ENCODE measurements at places on chromosomes 16 and 17.
A peak's percentile ranks its signal among the peaks of the same experiment; 100 is the strongest.

DNA sequence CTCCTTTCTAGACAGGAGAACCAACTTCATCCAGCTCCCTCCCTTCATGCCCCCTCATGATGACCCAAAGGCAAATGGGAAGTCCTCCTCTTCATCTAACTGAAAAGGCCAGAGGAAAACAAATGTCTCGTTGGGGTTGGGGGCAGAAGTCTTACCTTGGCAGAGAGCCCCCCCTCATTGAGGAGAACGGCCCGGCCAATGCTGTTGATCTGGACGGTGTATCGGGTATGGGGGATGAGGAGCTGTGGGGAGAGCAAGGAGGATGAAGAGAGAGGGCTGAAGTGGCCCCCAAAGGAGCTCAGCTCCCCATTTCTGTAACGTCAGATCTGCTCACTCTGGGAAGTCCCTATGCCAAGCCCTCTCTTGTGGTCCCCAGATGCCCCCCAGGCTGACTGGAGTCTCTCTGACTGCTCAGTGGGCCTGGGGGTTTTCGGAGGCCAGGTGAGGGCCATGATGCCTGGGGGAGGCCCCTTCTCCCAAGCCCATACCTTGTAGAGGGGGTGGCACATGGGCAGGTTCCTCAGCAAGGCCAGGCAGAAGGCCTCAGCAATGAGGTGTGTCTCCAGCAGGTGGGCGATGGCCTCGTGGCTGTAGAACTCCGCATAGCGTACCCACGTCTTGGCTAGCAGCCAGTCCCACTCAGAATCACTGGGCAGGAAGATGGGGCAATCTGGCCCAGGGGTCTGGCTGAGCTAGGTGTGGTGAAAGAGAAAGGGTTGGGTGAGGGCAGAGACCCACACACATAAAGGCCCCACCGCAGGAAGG, 10.8 kb downstream of the ALOX12B start:
- DNase-seq, result peak; percentile 6

- no peak for DNase-seq
Observed at GRCh38 chr16:79601931-79602627, 1.5 kb upstream of the MAF start.

DNA sequence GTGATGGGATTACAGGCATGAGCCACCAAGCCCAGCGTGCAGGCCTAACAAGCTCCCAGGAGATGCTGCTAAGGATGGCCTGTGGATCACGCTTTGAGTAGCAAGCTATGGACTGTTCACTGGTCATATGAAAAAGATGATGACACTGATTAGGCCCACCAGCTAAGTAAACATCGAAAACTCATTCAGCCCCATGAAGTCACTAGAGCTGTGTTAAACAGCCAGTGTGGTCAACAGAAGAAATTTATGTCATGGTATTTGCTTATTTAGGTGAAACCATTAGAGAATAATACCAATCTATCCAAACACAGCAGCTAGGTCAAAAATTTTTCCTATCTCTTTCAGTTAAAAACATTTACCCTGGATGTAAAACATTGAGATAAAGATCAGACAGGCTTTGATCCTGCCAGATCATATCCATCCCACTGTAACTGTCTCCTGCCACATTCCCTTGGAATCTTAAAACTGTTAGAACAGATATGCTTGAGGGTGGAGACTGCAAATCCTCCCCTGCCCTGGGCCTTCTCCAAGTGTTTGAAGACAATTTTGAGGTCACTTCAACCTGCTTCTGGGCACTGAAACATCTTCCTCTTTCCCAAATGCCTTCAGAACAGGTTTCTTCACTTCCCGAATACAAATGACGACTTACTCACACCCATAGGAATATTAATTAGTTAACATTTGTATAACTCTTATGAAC, 30.9 kb downstream of the HOXB1 start:
- no peak for DNase-seq

DNA sequence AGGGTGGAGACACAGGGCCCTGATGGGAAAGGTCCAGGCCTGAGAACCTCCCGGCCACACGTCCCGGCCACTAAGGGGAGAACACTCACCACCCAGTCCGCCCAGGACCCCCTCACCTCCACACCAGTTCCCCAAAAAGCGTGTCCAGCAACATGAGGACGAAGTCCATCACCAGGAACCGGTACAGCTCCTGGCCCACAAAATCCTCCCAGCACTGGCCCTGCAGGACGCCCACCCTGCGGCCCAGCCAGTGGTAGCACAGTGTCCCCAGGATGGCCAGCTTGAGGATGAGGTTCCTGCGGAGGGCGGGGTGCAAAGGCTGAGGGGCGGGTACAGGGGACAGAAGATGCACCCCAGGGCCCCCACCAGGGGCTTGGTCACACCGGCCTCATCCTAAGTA, 8.0 kb downstream of the TMC6 start:
- no peak for DNase-seq

DNA sequence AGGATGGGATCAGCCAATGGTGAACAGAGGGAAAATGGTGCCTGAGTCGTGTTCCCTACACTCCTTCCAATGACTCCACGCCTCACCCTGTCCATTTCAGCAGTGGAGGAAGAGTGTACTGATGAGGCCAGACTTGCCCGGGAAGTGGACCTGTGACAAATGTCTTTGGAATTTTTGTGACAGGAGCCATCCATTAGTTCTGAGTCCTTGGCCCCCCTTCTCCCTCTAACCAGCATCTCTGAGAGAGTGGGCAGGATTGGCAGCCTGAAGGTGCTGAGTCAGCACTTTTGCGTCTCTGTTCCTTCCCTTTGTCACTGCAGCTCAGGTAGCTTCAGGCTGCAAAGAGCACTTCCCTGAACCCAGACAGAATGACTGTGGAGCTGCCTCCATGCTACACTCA, 30.8 kb downstream of the BEAN1 start:
- no peak for DNase-seq

DNA sequence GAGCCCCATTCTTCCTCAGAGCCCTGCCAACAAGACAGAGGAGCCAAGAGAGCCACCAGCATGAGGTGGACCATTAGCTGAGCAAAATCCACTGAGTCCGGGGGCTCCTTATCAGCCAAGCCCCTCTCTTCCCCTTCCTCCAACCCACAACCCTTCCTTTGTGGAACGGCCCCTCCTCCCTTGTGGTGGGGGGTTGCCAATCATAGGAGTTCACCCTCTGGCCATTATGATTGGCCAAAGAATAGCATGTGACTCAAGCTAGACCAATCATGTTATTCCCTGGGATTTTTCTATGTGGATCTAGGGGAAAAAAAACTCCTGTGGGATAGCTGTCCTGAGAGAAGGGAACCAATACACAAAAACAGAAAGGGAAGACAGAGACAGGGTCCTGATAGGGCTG, 120.5 kb downstream of the C16orf95 start:
- DNase-seq, result no peak

DNA sequence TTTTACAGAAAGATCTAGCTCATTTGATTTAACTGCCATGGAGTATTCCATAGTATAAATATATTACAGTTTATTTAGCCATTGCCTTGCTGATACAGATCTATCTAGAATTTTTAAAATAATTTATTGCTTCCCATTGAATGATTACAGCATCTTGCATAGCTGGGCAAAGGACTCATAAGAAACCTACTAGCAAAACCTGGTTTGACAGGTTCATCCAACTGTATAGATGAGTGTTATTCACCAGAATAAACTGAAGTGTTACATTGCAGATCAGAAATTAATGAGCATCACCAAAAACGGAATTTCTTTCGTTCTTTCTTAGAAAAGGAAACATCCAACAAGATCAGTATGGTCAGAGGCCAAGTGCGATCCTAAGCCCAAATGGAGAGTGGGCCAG, 202.2 kb upstream of the CACNG5 start:
- DNase-seq, result no peak

DNA sequence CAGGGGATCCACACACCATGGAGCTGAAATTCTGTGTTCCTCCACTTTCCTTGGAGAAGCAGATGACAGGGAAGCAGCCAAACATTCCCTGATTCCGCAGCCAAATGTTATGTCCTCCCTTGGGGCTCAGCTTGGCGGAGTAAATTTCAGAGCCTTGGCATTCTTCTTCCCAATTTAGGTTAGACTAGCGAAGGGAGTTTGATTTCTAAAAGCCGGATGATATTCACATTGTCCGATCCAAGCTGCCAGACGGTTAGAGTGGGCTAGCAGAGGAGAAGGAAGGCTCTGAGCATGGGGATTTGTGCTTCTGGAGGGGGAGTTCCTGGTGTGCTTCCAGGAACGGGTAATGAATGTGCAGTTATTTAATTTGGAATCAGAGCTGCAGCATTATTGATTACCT, 380.4 kb upstream of the EEF2KMT start:
- no peak for DNase-seq

- no peak for DNase-seq
Observed at GRCh38 chr16:83200005-83200779, 573.4 kb downstream of the CDH13 start.

- DNase-seq, result no peak
Observed at GRCh38 chr16:79393127-79393526, 207.4 kb downstream of the MAF start.

DNA sequence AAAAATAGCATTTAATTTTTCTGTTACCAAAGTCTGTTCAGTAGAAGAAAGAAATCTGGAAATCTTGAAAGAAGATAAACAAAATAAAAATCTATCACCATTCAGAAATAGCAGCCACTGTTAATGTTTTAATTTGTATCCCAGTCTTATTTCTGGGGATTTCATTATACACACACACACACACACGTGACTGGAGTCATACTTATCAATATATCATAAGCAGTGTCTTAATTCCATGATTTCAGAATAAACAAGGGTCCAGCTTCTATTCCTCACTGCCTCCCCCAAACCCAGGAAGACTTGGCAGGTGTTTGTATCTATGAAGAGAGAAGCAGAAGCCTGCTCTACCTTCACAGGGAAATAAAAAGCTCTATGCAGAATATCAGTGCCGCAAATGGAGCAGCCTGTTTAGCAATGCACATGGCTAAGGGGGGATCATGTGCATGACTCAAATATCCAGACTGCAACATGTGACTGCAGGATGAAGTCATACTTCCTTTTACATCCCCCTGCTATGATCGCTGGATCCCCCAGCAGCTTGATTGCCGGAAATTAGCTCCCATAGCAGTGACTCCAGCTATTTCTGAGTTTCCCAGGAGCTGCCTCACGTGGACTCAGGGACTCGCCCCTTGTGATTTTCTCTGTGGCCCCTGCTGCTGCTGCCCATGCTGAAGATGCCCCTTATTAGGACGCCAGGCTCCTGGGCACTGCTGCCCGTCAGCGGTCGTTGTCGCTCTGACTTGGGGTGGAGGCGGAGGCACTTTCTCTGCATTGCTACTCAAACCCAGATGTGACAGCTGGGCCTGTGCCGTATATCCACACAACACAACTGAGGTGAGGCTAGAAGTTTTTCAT, 341.0 kb downstream of the CPPED1 start:
- DNase-seq, result no peak

GRCh38 chr16:79008869-79009179, 591.7 kb downstream of the MAF start:
- DNase-seq, result no peak

DNA sequence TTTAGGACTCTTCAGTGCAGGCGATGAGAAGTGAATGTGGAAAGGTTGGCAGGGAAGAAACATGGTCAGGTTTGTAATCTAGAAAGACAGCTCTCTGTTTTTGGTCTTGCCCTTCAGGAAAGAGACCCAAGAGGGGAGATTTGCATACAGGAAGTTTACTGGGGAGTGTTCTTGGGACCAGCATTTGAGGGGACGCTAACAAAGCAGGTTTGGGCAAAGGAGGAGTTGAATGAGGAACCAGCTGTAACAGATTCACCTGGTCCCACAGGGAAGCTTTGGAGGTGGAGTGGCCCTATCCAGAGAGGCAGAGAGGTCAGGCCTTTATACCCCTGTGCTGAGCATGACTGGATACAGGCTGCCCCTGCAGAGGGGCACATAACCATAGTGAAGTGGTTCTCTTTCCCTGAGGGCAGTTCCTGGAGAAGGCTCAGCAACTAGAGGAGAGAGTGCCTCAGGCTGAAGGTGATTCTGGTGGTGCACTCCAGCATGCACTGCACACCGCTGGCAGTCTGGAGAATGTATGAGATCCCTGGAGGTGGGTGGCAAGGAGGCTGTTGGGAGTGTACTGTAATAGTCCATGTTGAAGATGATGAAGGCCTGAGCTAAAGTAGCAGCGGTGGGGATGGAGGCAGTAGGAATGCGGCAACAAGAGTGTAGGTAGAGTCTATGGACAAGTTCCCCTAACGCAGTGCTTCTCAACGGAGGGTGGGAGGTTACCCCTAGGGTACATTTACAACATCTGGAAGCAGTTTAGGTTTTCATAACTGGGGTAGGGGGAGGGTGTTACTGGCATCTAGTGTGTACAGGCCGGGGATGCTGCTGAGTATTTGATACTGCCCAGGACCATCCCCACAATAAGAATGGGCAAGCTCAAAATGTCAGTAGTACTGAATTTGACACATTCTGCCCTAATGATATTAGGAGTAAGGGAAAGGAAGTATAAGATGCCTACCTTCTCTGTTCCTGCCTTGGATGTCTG, 37.2 kb downstream of the MAP2K6 start:
- DNase-seq, result peak; percentile 17

DNA sequence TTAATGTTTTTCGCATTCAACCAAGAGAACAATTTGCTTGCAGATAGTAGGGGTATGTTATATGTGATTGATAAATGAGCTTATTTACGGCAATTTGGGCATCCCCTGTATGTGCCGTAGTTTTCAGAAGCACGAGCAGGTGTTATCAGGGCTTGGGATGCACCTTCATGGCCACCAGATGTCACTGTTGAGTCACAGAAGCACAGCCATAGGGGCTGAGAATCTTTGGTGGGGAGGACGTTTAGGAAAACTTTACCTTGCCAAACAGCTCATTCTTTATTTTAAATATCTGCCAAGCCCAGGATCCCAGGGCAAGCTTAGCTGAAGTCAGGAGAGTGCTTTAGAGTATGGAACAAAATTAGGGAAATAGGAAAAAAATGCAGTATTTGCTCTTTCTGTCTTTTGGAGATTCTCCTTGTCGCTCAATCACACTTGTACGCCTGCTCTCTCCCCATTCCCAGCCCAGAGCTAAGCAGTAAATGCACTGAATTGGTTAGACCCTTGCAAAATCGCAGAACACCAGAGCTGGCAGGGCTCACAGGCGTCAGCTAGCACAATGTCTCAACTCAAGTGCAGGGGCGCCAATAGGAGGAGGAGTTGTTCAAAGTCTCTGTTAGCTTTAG, 93.6 kb upstream of the MPHOSPH6 start:
- DNase-seq, result peak; percentile 22

DNA sequence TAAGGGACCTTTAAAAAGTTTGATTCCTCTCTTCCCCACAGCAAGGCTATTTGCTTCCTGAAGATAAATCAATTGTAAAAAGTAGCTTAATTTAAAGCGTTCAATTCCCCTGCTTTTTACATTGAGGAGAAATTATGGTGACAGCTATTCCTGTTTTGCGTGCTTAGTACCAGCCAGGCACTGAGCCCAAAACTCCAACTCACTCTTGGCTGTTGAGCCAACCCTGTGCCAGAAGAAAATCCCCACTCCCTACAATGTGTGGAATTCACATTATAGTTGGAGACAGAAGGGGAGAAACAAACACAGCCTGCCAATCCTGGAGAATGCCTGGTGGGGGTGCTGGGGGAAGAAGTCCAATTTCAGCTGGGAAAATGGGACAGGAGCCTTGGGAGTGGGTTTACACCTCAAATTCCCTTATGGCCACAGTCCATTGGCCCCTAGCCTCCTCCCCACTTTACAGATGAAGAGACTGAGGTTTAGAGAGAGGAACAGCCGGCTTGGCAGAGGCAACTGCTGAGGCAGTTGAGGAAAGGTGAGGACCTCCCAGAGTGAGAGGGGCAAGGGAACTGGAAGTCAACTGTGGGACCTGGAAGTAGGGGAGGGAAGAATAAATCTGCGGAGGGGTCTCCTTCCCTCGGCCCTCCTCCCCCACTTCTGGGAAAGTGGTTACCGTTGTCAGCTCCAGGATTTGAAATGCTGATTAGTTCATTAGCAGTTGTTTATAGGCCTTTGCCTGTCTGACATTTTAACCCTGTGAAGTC, 26.1 kb downstream of the CDH1 start:
- no peak for DNase-seq

- DNase-seq, result peak; percentile 69
Observed at GRCh38 chr16:58499615-58500351, at the start of gene NDRG4. Gene NDRG4, plus strand, starts transcription at chr16:58500143. Its CDS starts 106 bp downstream, at chr16:58500249.

Data from GM12892 (cell line).